Activated B cell treated with CpG ODN at 0.5 μM for 24 hours (primary cell): ENCODE measurements at places on chromosomes 16 and 17. TPM values are rescaled to one million over a fixed set of nuclear protein-coding genes. Genes with fewer than 3 reads are reported as not detected.
A peak's percentile ranks its signal among the peaks of the same experiment; 100 is the strongest.

DNA sequence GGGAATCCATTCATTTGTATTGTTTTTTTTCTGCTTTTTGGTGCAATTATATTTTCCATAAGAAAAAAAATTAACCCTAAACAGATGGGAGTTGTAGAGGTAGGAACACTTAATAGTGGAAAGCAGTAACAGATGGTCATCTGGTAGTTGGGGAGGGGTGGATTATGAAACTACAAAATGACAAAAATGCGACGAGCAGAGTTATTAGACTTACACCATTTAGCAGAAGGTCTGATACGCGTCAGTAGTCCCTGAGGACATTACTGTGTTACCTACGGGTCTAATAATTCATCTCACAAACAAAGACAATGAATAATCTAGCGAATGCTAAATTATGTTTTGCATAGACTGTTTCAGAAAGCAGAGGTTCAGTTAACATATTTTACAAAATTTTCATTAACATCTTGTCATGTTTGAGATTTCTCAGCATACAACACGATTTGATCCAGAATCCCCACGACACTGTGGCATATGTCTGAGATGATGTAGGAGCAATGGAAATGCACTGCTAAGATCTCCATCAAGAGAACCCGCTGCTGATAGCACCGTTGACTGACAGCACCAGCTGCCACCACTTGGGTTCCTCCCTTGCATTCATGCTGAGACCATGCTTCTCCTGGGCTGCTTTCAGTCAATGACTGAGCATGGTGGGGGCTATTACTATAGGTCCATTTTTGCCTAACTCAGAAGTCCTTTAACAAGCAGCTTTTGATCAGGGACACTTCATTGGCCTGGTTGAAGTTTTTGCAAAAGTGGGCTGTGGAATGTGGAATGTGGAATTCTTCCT lies 182.2 kb upstream of the CPHXL start:
- no peak for DNase-seq

DNA sequence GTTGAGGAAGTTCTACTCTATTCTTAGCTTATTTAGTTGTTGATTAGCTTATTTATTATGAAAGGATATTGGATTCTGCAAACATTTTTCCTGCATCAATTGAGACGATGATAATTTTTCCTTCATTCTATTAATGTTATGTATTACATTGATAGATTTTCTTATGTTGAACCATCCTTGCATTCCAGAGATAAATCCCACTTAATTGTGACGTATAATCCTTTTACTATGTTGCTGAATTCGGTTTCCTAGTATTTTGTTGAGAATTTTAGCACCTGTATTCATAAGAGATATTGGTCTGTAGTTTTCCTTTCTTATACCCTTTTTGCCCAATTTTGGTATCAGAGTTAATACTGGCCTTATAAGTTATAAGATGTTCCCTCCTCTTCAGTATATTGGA lies 47.6 kb upstream of the BRD7 start:
- DNase-seq, result no peak

GRCh38 chr17:2904135-2904534 lies 107.9 kb downstream of the RAP1GAP2 start:
- DNase-seq, result no peak

GRCh38 chr17:8125154-8125946 lies 1.4 kb upstream of the HES7 start:
- DNase-seq, result peak; percentile 85

DNA sequence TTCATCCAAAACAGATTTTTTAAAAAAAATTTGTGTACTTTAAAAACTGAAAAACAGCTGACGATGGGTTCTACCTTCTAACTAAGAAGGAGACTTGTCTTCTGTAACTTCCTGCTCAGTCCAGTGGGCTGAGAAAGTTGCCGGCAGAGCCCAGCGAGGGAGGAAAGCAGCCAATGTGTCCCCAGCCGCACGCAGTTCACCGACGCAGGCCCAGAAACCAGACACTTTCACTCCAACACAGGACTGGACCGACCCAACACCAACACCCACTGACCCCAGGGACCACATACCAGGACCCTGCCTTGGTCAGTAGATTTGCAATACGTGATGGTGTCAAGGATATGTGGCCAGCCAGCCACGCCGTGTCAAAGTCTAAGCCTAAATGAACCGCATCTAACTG lies 25.6 kb downstream of the TRAP1 start:
- DNase-seq, result no peak

- no peak for DNase-seq
Measured at GRCh38 chr17:55294042-55294751, 29.4 kb downstream of the HLF start.

- DNase-seq, result no peak
Measured at GRCh38 chr16:66658860-66659190, 37.7 kb downstream of the CMTM4 start.

DNA sequence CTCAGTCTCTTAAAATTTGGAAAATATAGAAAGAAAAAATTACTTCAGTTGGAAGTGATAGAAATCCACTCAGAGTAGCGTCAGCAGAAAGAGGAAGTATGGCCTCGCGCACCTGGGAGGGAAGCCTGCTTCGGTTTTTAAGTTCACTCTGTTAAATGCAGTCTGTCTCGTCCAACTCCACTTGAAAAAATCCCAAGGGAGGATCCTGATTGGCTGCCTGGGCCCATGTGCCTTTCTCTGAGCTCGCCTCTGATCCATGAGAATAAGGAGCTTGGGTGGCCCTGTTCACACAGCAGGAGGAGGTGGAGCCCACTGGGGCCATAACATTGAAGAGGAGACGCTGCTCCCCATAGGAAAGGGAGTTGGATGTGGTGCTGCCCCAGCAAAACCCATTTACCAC lies 40.7 kb downstream of the DNAJA2 start:
- DNase-seq, result no peak

Gene PRDM7
- total RNA-seq, result not detected in 2 replicates

DNA sequence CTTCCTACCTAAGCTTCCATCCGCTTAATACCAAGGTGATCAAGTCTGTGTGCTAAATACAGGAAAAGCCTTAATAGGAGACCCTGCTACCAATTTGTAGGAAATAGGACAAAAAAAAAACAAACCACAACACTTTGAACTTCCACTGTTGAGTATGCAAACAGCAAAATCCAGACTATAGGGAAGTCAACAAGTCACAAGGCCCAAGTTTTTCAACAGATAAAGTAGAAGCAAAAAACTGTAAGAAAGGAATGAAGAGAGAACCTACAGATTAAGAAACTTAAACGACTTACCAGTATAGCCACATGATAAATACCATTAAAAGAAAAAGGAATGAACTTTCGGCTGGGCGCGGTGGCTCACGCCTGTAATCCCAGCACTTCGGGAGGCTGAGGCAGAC lies 7.4 kb downstream of the USP22 start:
- no peak for DNase-seq

DNA sequence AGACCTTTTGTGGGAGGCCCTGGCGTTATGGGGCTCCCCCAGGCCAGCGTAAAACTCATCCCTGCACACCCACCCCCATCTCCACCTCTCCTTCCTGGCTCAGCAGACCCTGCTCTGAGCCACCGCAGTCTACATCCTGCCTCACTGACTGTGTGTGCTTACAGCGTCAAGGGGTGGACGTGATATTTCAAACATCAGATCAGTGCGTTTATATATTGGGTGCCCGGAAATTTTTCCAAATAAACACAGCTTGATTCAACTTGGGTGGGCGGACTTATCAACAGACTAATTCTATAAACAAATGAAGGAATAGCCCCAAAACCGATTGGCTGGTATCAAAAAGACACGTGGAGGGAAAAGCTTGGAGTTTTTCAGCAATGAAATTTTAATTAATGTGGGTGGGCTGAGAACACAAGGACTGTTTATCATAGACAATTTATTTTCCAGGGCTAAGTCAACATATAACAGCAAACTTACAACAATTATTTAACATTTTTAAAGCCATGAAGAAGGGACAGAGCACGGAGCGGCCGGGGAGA lies at the start of gene FOXL1:
Gene FOXL1 (plus strand): TSS at position 489 of the 539 bp plus-strand sequence. CDS start 175 bp downstream, outside the sequence.
- no peak for DNase-seq

- DNase-seq, result no peak
Measured at GRCh38 chr17:27217631-27218030, 76.3 kb upstream of the WSB1 start.

Gene TNFSF12
- 25.2 and 30.7 TPM in 2 replicates for total RNA-seq

GRCh38 chr16:72942021-72942420 lies 105.9 kb downstream of the ZFHX3 start:
- no peak for DNase-seq

Gene MYO1C
- total RNA-seq, result 189 and 190 TPM in 2 replicates

DNA sequence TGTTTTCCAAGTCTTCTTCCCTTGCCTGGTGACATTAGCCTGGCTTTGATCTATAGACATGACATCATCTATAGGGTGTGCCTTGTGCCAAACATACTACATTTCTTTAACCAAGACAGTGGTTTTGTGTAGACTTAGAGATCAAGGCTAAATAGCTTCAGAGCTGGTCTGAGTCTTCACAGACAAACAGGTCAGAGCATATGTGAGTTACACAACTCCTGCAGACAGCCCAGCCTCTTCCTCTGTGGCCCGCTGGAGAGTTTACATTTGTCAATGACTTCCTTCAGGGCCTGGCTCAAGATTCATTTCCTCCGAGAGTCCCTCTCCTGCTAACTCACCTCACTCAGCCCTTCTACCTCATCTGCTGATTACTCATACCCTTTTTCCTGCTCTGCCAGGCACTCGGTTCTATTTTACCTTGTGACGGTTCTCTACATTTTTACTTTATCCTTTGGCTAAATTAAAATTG lies 73.1 kb upstream of the TANC2 start:
- DNase-seq, result no peak

Gene SPATA22
- not detected in 2 replicates for total RNA-seq
